ENCODE measurements at places on chromosomes 6 and 20. TPM values are rescaled to one million over a fixed set of nuclear protein-coding genes. Genes with fewer than 3 reads are reported as not detected.

- no peak for DNase-seq
Measured at GRCh38 chr6:85775883-85776282, 133.2 kb upstream of the SYNCRIP start.

The ARFGEF3 gene
- 1.0 TPM for total RNA-seq

The PDE7B gene
- total RNA-seq, result 0.70 TPM

The BPI gene
- total RNA-seq, result 0.26 TPM

The CRISP2 gene
- total RNA-seq, result not detected
